ENCODE measurements at places on chromosomes 7 and 10. TPM values are rescaled to one million over a fixed set of nuclear protein-coding genes. Genes with fewer than 3 reads are reported as not detected.
A peak's percentile ranks its signal among the peaks of the same experiment; 100 is the strongest.

DNA sequence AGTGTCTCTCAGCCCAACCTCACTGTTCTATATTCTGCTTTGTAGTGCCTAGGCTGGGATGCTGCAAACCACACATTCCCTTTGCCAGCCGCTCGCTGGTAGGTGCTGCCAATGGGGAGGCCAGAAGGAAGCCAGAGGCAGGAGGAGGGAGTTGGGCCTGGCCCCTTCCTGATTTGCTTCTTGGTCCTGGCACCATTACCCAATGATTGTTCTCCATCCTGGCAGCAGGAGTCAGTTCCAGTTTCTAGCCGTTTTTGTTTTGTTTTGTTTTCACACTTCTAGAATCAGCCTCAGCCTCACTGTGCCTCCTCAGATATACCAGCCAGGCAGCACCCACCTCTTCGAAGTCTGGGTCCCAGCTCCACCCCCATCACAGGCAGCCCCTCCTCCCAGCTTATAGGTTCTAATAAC lies 27.4 kb upstream of the LOXL4 start:
- no peak for DNase-seq

DNA sequence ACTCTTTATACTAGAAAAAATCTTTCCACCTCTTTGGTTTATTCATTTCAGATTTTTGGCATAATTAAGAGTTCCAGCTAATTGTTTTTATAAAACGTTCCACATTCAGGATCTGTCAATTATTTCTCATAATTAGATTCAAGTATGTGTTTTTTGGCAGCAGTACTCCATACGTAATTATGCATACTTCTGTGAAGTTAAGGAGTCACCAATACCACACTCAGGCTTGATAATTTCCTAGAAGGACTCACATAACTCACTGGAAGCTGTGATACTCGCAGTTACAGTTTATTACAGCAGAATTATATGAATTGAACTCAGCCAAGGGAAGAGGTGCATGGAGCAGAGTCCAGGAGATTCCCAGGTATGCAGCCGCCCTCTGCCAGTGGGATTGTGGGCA lies 290.5 kb upstream of the AKR1E2 start:
- no peak for DNase-seq

- DNase-seq, result peak; percentile 34
These were observed 7.1 kb upstream of the AMZ1 start for GRCh38 chr7:2680792-2681490.

DNA sequence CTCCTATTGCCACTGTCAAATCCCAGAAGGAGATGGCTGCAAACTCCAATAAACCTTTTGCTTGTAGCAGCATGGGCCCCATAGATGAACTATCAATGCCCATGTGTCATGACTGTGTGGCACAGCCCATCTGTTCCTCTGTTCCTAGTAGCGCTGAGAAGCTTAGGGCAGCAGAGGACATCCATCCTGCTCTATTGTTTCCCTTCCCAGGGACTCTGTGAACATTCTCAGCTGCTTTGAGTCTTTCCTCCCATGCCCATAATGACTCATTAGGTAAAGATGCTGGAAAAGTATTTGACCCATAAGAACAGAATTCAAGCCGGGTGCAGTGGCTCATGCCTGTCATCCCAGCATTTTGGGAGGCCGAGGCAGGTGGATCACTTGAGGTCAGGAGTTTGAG lies 28.3 kb downstream of the STMP1 start:
- no peak for DNase-seq

- DNase-seq, result peak; percentile 4
These were observed 37.1 kb downstream of the SVOPL start for GRCh38 chr7:138663725-138664710.

GRCh38 chr10:12333380-12334185 lies 15.8 kb upstream of the CAMK1D start:
- no peak for DNase-seq

GRCh38 chr7:135519233-135519688 lies 9.4 kb upstream of the CNOT4 start:
- no peak for DNase-seq

- DNase-seq, result no peak
These were observed 33.2 kb downstream of the BLVRA start for GRCh38 chr7:43791665-43792064.

DNA sequence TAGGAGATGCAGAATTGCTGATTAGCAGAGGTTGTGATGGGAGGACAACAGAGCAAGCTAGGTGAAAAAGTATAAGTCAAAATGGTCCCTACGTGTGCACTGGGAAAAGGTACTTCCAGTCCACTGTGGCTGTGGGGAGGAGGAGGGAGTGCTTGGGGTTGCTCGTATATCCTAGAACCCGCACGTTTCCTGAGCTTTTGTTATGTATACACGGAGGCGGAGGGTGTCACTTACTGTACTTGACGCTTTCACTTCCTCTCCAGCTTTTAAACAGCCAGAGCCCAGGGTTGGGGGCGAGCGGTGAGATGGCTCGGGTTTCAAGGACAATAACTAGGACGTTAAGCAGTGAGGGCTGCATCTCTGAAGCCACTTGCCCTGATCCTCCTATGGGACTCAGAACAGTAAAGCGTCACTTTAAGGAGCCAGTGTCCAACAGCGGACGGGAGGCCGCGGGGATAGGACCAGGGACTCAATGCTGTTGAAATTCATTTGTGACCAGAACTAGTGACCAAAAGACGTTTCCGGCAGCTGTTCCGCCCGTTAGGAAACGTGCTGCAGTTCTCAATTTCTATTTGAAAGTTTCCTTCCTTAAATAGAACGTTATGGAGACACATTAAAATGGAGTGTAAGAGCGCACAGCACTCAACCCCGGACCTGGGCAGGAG lies 985 bp upstream of the ETV1 start:
- DNase-seq, result peak; percentile 9

- DNase-seq, result peak; percentile 98
These were observed at the start of gene VDAC2 for GRCh38 chr10:75210282-75211006. Gene VDAC2, plus strand, starts transcription at chr10:75210796. Its CDS starts 363 bp downstream, at chr10:75211159.

- no peak for DNase-seq
These were observed 15.9 kb downstream of the SH3PXD2A start for GRCh38 chr10:103839519-103839871.

DNA sequence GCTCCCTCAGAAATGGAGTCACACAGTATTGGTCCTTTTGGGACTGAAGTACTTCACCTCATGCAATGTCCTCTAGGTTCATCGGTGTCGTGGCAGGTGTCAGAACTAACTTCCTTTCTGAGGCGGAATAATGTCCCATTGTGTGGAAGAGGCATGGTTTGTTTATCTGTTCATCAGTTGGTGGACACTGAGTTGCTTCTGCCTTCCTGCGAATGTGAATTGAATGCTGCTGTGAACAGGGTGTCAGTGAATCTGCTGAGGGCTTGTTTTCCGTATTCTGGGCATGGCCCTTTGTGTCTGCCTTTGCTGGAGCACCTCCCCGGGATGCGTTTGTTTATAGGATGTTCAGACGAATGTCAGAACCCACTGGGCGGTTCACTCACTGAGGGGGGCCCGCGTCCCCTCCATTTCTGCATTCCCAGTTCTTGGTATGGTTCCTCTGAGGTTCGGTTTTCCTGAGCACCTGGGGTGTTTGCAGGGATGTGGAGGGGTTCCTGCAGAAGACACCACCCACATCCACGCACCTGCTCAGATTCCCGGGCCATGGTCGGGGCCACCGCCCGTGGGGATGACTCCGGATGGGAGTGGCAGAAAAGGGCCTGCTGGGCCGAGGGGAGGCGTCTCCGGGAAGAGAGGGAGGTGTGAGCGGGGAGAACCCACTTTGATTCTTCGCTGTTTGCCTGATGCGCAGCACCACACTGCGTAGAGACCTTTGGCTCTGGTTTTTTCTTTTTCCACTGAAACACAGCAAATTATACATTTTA lies 33.1 kb downstream of the CHST12 start:
- no peak for DNase-seq

DNA sequence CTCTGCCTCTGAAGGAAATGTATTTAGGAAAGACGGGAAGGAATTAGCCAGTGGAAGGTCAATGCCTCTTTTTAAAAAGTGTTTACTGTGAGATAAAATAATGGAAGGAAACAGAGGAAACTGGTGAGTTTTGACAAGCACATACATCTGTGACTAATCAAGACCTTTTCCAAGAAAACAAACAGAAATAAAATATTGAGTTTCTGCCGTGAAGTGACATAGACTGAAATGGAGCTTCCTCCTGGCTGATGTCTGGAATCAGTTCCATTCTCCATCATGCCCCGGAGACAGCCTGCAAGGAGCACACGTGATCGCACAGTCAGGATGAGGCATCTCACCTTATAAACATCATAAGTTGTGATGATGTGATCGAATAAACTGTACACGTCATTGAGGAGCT lies 30.7 kb downstream of the TECTB start:
- DNase-seq, result no peak

DNA sequence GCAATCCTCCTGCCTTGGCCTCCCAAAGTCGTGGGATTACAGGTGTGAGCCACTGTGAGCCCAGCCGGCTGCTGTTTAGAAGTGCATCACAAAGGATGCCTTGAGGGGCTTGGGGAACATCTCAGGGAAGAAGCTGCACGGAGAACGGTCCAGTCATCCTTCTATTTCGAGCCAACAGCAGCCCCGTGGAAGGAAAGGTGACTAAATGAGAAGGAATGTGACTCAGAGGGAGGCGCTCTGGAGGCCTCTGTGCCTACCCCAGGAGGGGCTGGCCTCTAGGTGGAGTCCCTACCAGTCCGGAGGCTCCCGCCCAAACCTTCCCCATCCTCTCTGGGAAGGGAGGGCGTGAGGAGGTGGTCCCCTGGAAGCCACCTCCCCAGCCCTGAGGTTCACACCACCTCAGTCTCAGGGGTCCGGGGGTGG lies 76.2 kb downstream of the CTBP2 start:
- no peak for DNase-seq

- DNase-seq, result no peak
These were observed 11.8 kb upstream of the SGPL1 start for GRCh38 chr10:70803775-70804420.

- DNase-seq, result no peak
These were observed 26.9 kb upstream of the MKLN1 start for GRCh38 chr7:131300572-131301466.

DNA sequence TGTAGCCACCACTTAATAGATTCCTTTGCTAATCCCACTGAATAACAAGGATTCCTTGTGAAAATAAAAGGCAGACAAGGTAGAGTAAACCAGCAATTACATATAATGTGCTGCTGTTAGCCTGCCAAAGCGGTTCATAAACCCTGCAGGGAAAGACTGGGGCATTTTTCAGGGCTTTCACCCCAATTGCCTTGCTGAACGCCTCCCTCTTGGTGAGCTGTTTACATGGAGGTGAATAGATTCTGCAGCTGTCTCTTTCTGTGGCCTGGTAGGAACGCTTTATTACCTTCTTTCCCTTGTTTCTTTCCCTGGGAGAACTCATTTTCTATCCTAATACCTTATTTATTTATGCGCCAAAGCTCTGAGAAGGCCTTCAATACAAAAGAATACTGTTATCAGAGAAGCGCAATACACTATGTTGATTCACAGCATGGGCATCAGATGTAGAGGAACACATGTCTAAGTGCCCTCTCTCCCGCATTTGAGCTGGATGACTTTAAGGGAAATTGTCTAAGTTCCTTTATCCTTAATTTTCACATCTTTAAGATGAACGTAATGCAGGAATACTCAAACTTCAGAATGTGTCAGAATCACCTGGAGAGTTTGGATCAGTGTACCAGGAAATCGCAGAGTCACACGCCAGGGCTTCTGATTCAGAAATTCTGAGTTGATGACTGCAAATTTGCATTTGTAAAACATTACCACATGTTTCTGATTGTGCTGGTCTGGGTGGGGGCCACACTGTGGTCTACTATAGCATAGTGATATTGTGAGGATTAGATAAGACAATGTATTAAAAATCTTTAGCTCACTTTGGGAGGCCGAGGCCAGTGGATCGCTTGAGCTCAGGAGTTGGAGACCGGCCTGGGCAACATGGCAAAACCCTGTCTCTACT lies 1203.8 kb downstream of the SORCS3 start:
- DNase-seq, result no peak

GRCh38 chr7:101245147-101245668 lies 327 bp upstream of the FIS1 start:
- no peak for DNase-seq

DNA sequence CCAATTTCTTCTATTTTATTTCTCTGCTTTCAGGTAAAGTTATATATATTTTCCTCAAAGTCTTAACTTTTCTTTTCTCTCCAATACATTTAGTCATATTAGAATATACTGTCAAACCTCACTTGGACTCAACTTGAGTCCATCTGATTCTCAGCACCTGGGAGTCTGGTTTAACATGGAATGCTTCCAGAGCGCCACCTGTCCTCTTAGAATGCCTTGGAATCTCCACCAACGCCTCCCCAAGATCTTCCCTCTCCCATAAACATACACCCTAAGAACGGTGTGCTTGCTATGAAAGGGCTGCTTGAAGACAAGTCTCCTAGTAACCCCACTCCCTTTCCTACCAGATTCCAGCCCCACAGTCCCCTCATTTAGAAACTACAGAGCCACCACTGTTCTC lies 229.1 kb upstream of the MKLN1 start:
- peak; percentile 1 for DNase-seq

GRCh38 chr10:126199221-126199998 lies 188.9 kb downstream of the ADAM12 start:
- no peak for DNase-seq

GRCh38 chr10:128018691-128019090 lies 107.5 kb downstream of the MKI67 start:
- DNase-seq, result no peak

DNA sequence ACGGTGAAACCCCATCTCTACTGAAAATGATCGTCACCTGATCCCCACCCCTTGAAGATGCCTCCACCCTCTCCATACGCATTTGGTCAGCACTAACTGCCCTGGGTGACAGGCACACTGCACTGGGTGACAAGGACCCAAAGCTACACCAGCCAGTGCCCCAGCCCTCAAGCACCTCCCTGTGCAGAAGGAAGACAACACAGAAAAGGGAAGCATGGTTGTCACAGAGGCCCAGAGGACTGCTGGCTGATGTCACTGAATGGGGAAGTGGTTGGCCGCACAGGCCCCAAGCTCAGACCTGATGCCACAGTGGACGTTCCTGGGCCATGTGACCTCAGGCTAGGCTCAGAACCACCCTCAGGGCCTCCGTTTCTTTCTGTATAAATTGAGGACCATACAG lies 4.2 kb upstream of the PILRA start:
- no peak for DNase-seq

- no peak for DNase-seq
These were observed 32.9 kb downstream of the ZNF775 start for GRCh38 chr7:150412016-150412415.

- no peak for DNase-seq
These were observed 27.4 kb downstream of the RELN start for GRCh38 chr7:103962070-103962469.

- DNase-seq, result no peak
These were observed 138.1 kb downstream of the ARHGAP22 start for GRCh38 chr10:48466611-48467240.

The INMT gene
- 0.08 TPM for polyA plus RNA-seq

The ANKRD2 gene
- not detected for polyA plus RNA-seq

The BTBD16 gene
- polyA plus RNA-seq, result not detected

The TMEM60 gene
- polyA plus RNA-seq, result 24.2 TPM

The EBF3 gene
- not detected for polyA plus RNA-seq

The MMRN2 gene
- polyA plus RNA-seq, result not detected

The SPAG6 gene
- polyA plus RNA-seq, result not detected

The AGMO gene
- not detected for polyA plus RNA-seq

The KLF14 gene
- not detected for polyA plus RNA-seq

The ETV1 gene
- polyA plus RNA-seq, result 1.7 TPM

The MUC3A gene
- not detected for polyA plus RNA-seq

The TEX47 gene
- not detected for polyA plus RNA-seq

The SPDYE2B gene
- polyA plus RNA-seq, result 0.28 TPM

All from CD8-positive, alpha-beta memory T cell (primary cell).